ENCODE measurements at places on chromosomes 6 and 20. TPM values are rescaled to one million over a fixed set of nuclear protein-coding genes. Genes with fewer than 3 reads are reported as not detected.

THBD gene
- total RNA-seq = 0.39 TPM

ERVFRD-1 gene
- total RNA-seq = not detected

SDC4 gene
- 100 TPM for total RNA-seq

RIPOR2 gene
- 0.44 TPM for total RNA-seq

GJA10 gene
- not detected for total RNA-seq

GRCh38 chr6:27777614-27778355 is 134.4 kb downstream of the OR2B2 start:
- no peak for DNase-seq

- DNase-seq = no peak
Observed at GRCh38 chr6:82955841-82956240, 109.8 kb downstream of the UBE3D start.

DNA sequence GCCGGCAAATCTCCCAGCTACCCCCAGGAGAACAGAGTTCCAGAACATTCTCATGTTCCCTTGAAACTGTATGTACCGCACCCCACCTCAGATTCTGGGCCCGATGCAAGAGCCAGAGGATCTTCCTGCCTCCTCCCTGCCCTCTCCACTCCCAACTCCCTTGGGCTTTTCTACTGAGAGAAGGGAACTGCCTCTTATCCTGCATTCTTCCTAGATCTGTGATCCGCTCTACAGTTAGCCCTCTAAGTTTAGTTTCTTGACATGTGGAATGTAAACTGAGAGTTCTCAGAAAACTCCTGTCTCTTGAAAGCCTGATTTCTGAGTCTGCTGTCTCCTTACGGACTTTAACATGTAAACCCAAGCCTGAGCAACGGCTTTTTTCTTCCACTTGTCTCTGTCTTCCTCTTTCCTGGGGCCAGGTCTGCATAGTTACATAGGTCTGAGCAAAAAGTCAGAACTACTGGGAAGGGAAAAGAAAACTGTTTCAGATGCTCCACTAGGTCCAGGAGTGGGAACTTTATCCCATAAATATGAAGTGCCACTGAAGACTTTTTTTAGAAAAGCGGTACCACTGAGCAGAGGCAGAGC is 86.5 kb upstream of the TNFAIP3 start:
- DNase-seq = no peak

DNA sequence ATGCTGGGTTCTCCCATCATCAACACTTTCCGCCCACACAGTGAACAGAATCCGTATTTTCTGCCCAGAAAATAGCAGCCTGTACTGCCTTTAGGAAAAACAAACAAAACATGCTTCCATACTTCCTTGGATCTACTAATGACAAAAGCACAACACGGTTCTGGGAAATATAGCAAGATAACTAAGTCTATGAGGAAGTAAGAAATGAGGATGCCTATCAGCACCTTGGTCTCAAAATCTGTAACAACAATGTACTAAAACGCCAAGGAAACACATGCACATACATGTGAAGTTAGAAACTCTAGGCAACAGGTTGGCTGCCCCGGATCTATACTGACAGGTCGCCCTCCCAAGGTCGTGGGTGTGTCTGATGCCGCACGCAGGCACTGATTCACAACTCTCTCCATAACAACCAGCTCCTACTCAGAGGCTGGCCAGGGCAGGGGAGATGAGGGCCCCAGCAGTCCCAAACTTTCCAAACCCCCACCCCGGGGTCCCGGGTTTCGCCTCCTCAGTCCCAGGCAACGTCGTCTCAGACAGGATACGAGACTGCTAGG is 710 bp downstream of the BTBD9 start:
- DNase-seq = peak; percentile 3

DNA sequence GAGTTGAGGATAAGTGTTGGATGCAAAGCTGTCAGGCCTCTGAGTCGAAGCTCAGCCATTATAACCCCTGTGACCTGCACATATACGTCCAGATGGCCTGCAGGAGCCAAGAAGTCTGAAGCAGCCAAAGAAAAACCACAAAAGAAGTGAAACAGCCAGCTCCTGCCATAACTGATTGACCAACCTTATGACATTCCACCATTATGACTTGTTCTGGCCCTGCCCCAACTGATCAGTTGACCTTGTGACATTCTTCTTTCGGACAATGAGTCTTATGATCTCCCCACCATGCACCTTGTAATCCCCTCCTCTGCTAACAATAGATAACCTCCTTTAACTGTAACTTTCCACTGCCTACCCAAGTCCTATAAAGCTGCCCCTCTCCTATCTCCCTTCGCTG is 133.7 kb upstream of the AGPAT4 start:
- no peak for DNase-seq

DNA sequence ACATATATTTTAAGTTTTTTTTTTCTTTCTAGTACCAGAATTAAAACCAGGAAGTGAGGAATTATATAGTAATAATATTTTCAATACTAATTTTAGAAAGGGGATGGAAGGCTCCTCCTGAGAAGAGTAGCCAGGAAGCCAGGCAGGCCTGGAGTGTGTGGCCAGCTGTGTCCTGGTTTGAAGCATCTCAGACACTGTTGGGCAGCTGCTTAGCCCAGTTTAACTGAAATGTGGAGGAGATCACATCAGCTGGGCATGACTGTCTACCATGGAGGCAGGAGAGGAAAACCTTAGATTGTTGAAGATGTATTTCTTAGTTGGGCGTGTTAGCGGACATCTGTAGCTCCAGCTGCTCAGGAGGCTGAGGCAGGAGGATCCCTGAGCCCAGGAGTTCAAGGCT is 142.2 kb downstream of the ARID1B start:
- DNase-seq = no peak

DNA sequence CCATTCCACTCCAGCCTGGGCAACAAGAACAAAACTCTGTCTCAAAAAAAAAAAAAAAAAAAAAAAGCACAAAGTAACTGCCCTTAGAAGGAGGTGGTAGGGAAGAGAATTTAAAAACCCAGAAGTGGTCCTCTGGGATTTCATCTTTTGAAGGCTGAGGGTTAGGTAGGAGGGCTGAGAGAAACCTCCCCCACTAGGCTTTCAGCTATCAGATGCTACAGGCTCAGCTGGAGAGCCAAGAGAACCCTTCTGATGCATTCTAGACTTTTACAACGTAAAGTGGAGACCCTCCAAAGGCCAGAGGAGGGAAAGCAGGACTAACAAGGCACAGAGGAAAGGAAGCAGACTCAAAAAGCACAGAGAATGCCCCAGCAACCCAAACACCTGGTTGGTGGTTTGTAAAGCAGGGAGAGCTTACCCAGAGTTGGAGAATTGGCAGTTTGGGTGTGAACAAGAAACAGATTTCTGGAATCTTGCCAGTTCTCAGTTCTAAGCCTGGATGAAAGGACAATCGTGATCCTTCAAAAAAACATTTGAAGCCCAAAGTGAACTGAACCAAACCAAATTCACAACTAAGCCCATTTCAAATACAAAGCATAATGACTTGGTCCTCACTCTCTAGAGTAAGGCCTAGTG is 23.2 kb upstream of the SPAG4 start:
- DNase-seq = no peak

- no peak for DNase-seq
Observed at GRCh38 chr20:23517719-23518118, 26.8 kb downstream of the CST8 start.

GRCh38 chr6:170085475-170086401 is 205.1 kb downstream of the DLL1 start:
- DNase-seq = no peak

GRCh38 chr20:37839955-37840354 is 63.0 kb upstream of the VSTM2L start:
- DNase-seq = no peak

DNA sequence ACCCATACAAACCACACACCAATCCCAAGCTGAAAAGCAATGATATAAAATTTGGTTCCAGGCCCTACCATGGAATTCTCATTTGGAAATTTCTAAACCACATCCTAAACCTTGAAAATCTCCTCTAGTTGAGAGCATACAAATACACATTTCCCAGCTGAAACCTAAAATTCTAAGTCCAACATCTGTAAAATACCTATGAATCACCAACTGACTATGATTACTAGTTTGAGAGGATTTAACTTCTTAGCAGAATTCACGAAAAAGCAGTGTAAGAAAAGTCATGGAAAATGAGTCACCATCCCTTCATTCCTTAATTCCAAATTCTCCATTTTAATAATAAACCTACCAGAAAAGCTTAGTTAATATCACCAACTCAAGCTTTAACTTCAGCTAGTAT is 15.4 kb downstream of the RANBP9 start:
- no peak for DNase-seq

DNA sequence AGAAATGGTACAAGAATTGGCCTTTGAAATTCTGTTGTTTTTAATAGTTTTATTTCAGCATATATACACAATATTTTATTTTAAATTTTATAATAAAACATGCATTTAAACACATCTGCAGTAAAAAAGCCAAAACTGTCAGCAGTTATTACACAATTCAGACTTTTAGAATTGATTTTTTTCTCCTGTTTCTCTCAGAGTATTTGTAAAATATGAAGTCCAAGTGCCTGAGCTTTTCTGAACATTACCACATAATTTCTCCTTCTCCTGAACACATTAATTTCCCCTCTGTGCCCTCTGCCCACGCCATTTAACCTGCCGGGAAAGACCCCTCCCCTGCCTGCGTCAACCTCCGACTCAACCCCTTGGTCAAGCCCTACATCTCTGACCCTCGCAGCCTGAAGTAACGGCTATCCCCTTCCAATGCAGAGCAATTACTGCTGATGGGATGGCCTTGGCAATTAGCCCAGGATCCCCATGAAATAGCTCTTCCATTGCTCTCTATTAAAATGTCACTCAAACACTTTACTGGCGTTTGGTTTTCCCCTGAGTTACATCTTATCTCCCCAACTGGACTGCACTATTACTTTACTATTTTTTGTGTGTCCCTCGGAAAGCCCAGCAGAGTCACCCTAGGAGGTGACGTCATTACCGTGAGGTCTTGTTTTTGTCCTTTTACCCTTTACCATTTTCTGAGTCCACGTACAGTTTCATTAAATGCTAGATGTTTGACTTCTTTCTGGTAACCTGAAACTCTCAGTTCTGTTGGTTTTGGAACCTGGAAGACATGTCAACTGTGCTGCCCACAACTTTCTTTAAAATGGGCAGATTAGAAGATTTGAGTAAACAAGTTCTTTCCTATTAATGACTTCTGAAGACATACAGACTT is 146.7 kb upstream of the TAB2 start:
- no peak for DNase-seq

DNA sequence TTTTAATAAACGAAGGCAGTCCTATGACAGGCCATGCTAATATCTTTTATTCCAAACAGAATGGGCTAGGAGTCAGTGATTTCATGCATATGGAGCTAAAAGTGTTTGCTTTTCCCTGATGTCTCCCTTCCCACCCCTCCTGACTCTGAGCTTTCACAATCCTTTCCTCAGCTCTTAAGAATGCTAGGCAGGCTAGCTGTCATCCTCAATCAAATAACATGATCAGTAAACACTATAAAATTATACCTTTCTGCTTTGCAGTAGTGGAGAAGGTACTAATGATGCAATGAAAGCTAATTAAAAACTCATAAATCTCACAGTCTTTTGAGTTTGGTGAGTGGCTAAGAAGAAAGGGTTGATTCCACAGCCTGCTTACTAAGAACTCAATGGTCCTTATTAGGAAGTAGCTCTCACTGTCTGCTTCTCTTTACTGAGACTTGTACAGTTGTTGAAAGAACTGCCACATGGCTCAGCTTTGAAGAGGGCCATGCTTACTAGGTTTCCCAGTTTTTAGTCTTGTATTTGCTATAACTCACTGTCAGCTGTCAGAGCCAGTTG is 250.9 kb upstream of the JAG1 start:
- DNase-seq = no peak

DNA sequence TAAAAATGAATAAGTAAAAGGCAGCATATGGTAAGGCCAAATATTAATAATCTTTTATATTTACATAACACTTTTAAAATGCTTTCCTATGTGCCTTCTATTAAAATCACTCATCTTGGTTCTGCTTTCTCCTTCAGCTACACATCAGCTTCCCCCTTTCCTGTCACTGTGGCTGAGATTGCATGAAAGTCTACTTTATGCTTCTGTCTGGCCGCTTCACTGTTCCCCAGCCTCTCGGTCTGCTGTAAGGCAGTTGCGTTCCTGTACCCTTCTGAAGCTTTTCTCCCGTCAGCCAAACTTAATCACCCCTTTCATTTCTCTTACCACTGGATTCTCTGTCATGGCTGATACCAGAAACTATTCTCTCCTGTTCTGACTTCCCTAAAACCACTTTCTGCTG is 34.6 kb downstream of the SOX4 start:
- no peak for DNase-seq
